ENCODE measurements at places on chromosomes 13 and 19. TPM values are rescaled to one million over a fixed set of nuclear protein-coding genes. Genes with fewer than 3 reads are reported as not detected.
A peak's percentile ranks its signal among the peaks of the same experiment; 100 is the strongest.

DNA sequence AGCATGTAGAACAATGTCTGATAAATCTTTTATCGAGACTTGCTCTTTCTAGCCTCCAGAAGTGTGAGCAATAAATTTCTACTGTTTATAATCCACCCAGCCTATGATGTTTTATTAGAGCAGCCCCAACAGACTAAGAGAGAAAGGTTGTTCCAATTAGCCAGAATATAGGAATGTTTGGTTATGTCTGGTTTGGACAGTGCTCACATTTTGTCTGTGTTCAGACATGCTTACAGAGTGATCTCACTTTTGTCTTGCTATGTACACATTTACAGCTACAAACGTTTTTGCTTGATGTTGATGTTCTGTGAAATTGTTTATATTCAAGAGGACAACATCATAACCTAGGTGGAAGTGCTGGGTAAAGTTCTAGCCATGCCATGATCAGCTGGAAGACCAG lies 18.0 kb upstream of the EVI5L start:
- no peaks in the 10 kb centered on the region for H3K4me1 ChIP-seq
- H3K27me3 ChIP-seq: no peaks in the 10 kb centered on the region
- no peak for DNase-seq
- H3K36me3 ChIP-seq: no peaks in the 10 kb centered on the region
- no peak overlapping the region for H3K4me3 ChIP-seq

Gene MPND
- 35.7 TPM for total RNA-seq

GRCh38 chr19:48719263-48720171 lies at the start of gene MAMSTR:
TSS of gene MAMSTR (minus strand) at chr19:48719725. CDS start at chr19:48719031, 694 bp downstream.
- no peaks in the 10 kb centered on the region for H3K27me3 ChIP-seq
- peaks cover 16% of the 10 kb centered on the region for H3K4me1 ChIP-seq
- no peak for DNase-seq
- no peaks in the 10 kb centered on the region for H3K36me3 ChIP-seq
- peak within 1 kb of the TSS; percentile 97 for H3K27ac ChIP-seq

Gene BRSK1
- total RNA-seq: 28.6 TPM

DNA sequence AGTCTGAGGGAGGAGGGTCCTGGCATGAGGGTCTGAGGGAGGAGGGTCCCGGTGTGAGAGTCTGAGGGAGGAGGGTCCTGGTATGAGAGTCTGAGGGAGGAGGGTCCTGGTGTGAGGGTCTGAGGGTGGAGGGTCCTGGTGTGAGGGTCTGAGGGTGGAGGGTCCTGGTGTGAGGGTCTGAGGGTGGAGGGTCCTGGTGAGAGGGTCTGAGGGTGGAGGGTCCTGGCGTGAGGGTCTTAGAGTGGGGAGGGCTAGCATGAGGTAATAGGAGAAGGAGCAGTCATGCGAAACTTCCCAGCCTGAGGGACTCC lies 194.8 kb downstream of the TEX29 start:
- no peak for DNase-seq
- H3K4me3 ChIP-seq: no peak overlapping the region
- no peaks in the 10 kb centered on the region for H3K36me3 ChIP-seq

DNA sequence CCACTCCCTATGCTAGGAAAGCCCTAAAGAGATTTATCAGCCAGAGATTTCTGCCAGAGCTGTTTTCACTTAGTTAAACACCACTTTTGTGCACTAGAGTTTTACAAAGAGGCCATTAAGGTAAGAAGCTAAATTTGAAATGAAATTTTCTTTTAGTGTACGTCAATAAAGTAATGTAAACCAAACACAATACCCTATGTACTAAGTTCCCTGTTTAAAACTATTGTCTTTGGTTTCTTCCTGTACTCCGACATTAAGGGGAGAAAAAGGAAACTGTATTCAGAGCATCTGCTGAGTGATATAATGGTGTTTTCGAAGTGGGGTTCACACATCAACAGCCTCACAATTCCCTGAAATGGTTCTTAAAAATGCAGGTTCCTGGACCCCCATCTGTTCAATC lies 40.7 kb upstream of the STARD13 start:
- no peaks in the 10 kb centered on the region for H3K4me1 ChIP-seq
- H3K27me3 ChIP-seq: no peaks in the 10 kb centered on the region
- no peak overlapping the region for H3K4me3 ChIP-seq
- DNase-seq: no peak
- H3K36me3 ChIP-seq: no peaks in the 10 kb centered on the region
- H3K27ac ChIP-seq: no peak overlapping the region

Gene NLRP7
- 0.49 TPM for total RNA-seq

Gene TNNI3
- 2.9 TPM for total RNA-seq

- no peak overlapping the region for H3K27ac ChIP-seq
- H3K27me3 ChIP-seq: no peaks in the 10 kb centered on the region
- no peaks in the 10 kb centered on the region for H3K4me1 ChIP-seq
Observed at GRCh38 chr13:53198736-53199135, 170.1 kb downstream of the OLFM4 start.

Gene ZNF726
- not detected for total RNA-seq

DNA sequence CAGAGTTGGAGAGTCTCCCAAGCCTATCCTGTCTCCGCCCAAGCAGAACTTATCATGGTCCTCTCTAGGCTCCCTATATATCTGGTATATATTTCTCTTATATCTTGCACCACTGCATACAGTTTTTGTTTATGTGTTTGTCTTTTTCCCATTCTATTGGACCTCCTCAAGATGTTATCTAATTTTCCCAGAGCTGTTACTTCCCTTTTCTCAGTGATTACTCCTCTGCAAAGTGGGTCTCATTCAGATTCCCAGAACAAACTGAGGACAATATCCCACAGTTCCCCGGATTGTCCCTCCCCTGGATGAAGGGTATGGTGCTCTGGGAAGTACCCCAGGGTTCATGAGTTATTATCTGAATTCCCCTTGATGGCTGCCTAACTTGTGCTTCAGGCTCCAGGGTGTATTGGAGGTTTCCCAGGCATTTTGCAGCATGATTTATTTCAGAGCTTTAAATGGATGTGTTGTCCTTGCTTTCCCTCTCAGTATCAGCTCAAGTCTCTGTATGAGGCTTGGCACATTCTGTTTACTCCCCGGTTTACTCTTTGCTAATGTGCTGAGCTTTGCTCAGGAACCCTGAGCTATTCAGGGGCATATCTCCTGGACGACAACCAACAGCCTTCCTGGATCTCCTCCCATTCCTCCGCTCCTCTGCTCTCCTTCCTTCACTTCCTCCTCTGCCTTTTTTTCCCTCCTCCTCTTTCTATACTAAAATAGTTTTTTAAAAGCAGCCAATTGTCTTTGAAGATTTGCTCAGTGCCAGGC lies 329.3 kb downstream of the SPRY2 start:
- peaks cover 9% of the 10 kb centered on the region for H3K4me1 ChIP-seq
- no peak overlapping the region for H3K4me3 ChIP-seq
- no peak overlapping the region for H3K27ac ChIP-seq
- no peaks in the 10 kb centered on the region for H3K27me3 ChIP-seq
- no peak for DNase-seq

Gene ALOX5AP
- total RNA-seq: 1.1 TPM

DNA sequence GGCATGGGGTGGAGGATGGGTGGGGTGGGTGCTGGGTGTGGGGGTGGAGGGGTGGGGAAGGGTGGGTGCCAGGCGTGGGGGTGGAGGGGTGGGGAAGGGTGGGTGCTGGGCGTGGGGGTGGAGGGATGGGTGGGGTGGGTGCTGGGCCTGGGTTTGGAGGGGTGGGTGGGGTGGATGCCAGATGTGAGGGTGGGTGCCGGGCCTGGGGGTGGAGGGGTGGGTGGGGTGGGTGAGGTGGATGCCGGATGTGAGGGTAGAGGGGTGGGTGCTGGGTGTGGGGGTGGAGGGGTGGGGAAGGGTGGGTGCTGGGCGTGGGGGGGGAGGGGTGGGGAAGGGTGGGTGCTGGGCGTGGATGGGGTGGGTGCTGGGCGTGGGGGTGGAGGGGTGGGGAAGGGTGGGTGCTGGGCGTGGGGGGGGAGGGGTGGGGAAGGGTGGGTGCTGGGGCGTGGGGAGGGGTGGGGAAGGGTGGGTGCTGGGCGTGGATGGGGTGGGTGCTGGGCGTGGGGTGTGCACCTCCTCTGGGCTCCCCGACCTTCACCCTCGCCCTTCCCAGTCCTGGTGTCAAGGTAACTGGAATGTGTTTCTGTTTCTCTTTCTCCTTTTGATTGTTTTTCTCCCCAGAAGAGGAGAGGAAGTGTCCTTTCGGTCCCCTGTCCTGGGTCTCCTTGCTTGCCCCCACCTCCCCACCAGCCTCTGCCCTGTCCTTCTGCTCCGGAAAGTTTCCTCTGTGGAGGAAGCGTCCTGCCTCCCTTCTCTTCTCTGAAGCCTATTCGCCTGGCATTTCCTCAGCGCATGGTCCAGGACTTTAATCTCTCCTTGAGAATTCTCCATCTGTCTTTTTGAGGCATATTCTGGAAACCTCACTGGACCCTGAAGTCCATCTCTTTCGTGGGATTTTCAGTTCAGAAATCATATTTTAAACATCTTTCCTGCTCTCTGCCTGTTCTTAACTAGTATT lies 22.9 kb upstream of the CFAP97D2 start:
- no peak for DNase-seq
- no peaks in the 10 kb centered on the region for H3K27me3 ChIP-seq
- no peaks in the 10 kb centered on the region for H3K36me3 ChIP-seq
- no peaks in the 10 kb centered on the region for H3K4me1 ChIP-seq
- H3K27ac ChIP-seq: no peak overlapping the region

DNA sequence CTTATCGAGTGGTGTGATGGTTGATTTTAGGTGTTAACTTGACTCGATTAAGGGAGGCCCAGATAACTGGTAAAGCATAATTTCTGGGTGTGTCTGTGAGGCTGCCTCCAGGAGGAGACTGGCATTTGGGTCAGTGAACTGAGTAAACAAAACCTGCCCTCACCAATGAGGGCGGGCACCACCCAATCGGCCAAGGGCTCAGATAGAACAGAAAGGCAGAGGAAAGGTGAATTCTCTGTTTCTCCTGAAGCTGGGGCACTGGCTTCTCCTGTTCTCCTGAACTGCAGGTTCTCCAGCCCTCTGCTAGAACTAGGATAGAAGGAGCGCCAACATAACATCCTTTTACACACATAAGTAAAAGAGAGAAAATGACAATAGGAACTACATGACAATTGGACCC lies 35.1 kb downstream of the ESD start:
- no peaks in the 10 kb centered on the region for H3K36me3 ChIP-seq
- H3K27ac ChIP-seq: no peak overlapping the region
- H3K27me3 ChIP-seq: no peaks in the 10 kb centered on the region
- no peaks in the 10 kb centered on the region for H3K4me1 ChIP-seq

Gene ZNF253
- 7.1 TPM for total RNA-seq

GRCh38 chr13:99367106-99367616 lies 60.0 kb upstream of the GPR183 start:
- DNase-seq: no peak
- peaks cover 2% of the 10 kb centered on the region for H3K36me3 ChIP-seq
- H3K4me1 ChIP-seq: no peaks in the 10 kb centered on the region

DNA sequence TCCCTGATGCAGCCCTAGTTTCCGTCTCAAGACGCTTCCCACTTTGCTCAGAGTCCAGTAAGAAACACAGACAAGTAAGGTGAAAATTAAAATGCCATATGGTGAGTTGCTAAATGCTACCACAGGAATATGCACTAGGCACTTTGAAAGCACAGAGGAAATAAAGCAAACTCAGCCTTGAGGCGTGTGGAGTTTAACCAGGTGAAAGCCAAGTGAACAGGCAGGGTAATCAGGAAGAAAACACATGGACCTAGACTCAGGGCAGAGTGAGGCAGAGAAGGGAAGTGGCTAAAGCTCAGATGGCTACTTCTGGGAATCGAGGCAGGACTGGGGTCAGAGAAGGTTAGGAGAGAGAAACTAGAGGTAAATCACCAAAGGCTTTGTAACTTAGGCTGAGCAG lies 5.4 kb upstream of the UBL3 start:
- DNase-seq: no peak
- H3K4me1 ChIP-seq: peaks cover 25% of the 10 kb centered on the region
- peak overlapping the region; percentile 6 for H3K27ac ChIP-seq
- no peak overlapping the region for H3K4me3 ChIP-seq
- H3K27me3 ChIP-seq: no peaks in the 10 kb centered on the region
- H3K36me3 ChIP-seq: no peaks in the 10 kb centered on the region
